ENCODE measurements at places on chromosomes 1 and 21.

DNA sequence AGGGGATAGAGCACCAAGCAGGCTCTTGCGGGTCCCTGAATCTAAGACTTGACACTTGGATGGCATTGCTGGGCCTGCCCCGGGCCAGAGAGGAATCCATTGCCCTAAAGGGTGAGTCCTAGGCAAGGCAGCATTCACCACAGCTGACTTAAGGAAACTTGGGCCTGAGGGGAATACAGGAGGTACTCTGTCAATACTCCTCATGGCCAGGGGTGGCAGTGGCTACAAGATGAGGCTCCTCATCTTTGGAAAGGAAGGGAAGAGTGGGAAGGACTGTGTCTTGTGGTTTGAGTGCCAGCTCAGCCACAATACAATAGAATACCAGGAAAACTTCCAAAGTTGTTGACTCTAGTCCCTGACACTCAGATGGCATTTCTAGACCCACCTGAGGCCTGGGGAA lies 5.1 kb downstream of the KRTAP22-1 start:
- DNase-seq: no peak

DNA sequence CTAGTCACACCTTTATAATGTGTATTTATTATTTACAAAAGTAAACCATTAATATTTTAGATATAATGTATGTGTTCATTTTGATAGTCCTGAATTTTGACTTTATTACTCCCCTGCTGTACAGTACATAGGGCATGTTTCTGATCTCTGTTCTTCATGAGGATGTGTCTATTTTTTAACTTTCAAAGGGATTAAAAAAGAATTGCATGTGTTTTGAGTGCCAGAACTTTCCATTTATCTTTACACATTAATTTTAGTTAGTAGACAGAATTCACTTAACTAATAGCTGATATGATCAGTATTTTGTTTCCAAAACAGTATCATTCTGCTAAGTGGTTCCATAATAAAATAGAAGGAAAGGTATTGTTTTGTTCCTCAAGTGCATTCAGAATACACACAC lies 3.1 kb downstream of the PBX1 start:
- DNase-seq: no peak

- DNase-seq: no peak
Observed at GRCh38 chr1:212500983-212501382, 68.3 kb downstream of the NENF start.

DNA sequence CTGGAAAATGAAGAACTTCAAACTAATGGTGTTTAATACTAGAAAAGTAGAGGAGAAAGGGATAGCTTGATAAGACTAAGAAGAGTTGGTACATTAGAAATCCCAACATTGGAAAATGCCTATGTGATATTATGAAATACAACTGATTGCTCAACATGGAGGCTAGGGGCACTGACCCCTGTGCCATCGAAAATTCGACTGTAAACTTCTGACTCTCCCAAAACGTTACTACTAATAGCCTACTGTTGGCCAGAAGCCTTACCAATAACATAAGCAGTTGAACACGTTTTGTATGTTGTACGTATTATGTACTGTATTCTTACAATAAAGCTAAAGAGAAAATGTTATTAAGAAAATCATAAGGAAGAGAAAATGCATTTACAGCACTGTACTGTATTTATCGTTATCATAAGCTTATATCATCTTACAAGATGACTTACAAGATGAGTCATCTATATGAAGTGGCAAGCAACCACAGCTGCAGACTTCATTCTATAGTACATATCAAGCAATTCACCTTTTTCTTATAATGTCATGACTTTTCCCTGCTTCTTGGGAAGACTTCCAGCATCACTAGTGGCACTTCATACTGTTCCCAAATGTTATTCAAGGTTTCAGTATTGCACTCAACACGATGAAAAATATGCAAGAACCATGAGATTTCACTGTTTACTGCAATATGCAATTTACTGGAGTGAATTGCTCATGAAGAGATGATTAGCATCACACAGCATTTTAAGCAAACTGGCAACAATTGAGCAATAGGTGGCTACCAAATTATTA lies 12.9 kb upstream of the CTSK start:
- DNase-seq: no peak

DNA sequence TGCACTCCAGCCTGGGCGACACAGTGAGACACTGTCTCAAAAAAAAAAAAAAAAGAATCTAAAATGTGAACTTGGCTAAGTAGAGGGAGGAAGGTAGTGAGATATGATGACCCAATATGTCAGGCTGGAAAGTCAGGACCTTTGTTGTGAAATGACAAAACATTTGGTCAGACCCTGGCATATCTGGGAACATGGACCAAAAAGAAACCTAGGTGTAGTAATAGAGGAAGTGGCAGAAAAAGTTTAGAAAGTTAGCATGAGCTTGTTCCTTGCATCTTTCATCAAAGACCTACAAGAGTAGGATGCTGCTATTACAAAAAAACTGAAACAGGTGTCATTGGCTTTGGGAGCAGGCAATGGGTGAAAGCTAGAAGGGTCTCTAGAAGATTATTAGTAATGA lies 7.3 kb upstream of the S100A3 start:
- DNase-seq: no peak

DNA sequence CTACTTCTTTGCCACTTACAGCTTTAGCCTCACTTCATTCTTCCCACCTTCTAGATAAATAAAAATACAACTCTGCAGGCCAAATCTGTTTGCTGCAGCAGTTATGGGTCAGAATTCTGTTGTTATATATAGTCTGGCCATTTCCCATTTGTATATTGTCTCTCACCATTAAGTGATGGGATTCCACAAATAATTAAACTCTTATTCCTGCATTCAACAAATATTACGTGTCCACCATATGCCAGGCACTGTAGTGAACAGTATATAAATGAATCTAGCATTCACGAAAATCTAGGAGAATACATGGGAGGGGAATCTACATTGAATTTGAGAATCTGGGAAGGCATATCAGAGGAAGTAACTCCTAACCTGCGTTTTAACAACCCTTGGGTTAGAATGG lies 5.7 kb upstream of the GLRX2 start:
- no peak for DNase-seq

GRCh38 chr1:160776178-160776577 lies 19.8 kb upstream of the LY9 start:
- DNase-seq: no peak

- no peak for DNase-seq
Observed at GRCh38 chr1:14757286-14757625, 158.8 kb downstream of the KAZN start.

DNA sequence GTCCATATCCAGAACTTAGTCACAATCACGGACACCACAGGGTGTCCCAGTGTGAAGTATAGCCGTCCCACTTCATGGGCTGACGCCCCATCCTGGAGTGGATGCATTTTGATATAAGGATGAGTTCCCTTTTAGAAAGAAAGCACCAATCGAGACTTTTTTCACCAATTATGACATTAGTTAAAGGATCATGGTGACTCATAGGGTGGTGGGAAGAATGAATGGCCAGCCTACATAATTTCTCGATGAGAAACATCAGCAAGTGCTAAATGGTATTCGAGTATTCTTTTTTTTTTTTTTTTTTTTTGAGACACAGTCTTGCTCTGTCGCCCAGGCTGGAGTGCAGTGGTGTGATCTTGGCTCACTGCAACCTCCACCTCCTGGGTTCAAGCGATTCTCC lies 38.5 kb upstream of the USP1 start:
- no peak for DNase-seq

- no peak for DNase-seq
Observed at GRCh38 chr1:14323568-14324247, 274.8 kb upstream of the KAZN start.

GRCh38 chr1:9375912-9376311 lies 83.2 kb downstream of the SPSB1 start:
- DNase-seq: no peak

DNA sequence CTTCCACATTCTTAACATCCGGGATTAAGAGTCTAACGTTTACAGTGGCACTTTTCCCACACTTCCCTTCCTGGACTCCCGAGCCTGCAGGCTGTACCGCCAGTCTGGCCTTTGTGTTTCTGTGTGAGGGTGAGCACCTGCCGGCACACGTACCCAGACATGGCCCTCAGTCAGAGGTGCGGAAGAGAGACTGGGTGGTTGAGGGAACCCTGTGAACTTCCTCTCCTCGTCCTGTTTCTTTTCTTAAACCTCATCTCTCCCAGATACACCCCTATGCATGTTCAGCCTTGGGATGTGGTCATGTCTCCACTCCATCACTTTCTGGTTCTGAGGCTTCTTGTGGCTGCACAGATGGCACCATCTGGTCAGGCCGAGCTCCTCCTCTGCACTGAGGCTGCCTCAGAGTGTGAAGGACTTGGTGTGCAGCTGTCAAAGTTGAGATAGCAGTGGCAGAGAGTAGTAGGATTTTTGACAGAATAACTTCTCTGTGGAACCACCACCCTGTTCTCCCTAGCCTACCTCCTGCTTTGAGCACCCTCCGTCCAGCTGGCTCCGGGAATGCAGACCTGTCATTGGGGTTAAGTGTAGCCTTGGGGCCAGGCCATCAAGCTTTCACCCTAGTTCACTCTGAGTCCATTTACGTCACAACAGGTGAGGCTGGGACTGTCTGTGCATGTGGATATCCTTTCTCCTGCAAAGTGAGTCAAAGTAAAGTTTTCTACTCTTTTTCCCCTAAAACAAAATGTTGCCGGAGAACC lies 31.4 kb downstream of the VASH2 start:
- no peak for DNase-seq

GRCh38 chr1:100360790-100361510 lies 8.6 kb downstream of the CDC14A start:
- DNase-seq: no peak

GRCh38 chr1:118115567-118116295 lies 69.3 kb downstream of the SPAG17 start:
- no peak for DNase-seq

DNA sequence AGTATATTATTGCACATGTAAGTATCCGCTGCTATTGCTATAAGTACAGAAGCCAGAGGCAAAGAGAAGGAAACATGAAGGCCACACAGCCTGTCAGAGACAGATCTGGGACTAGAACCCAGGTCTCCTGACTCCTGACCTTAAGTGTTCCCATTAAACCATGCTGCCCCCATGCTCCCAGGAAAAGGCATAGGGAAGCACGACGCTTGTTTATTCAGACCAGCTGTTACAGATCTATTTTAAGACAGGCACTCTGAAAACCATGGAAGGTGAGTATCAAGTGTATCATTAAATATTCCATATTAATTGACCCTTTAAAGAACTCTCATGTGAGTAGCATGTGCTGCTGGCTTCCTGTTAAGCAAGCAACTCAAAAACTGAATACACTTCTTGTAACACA lies 11.4 kb downstream of the VAV3 start:
- no peak for DNase-seq

DNA sequence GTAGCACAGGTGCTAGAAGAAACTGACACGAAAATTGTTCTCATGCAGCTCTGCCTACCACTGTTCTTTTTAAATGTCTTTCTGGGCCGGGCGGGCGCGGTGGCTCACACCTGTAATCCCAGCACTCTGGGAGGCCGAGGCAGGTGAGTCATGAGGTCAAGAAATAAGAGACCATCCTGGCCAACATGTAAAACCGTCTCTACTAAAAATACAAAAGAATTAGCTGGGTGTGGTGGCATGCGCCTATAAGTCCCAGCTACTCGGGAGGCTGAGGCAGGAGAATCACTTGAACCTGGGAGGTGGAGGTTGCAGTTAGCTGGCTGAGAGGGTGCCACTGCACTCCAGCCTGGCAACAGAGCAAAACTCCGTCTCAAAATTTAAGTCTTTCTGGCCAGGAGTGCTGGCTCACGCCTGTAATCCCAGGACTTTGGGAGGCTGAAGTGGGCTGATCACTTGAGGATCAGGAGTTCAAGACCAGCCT lies 947 bp upstream of the RIT1 start:
- no peak for DNase-seq

DNA sequence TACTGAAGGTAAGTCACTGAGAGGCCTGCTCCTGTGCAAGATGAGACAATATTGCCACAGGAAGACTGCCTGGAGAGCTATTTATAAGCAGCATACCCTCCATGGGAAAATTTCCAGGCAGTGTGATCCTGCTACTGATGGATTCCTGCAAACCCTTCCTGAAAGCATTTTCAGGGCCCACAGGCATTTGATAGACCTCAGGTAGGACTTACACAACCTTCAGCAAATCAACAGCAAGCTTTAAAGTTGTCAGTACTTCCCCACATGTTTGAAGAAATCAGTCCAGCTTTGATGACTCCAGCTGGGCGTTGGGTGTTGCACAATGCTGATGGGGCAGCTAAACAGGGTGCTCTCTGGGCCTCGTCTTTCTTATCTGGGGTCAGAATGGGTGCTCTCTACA lies 108.8 kb downstream of the PLXNA2 start:
- no peak for DNase-seq

GRCh38 chr1:86062453-86062852 lies 94.1 kb downstream of the COL24A1 start:
- DNase-seq: no peak

DNA sequence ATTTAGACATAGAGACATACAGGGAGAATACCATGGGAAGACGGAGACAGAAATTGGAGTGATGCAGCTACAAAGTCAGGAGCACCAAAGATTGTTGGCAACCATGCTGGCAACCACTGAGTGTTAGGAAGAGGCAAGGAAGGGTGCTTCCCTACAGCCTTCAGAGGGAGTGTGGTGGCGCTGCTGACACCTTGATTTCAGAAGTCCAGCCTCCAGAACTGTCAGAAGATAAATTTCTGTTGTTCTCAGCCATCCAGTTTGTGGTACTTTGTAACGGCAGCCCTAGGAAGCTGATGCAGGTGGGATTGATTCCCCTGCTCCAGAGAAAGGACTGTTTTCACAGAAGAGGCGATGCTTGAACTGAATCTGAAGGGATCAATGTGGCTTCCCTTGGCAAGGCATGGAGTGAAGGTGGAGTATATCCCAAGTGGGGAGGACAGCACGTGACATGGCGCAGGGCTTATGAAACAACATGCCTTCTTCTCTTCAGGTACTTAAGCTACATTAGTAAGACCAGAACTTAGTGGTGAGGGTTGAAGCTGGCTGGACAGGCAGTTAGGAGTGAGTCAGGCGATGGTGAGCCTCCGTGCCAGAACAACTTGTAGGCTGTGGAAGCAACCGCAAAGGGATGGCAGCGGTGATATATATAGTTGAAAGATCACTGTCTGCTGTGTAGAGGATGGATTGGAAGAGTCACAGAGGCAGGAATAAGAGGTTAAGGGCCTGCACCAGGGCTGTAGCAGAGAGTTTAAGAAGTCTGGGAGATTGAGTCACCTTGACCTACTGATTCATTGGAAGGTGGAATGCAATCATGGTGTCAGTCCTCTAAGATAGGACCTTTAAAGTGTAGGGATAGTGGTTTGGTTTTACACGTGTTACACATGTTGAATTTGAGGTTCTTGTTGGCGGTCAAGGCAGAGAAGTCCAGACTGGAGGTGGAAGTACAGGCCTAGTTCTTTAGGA lies 2.1 kb downstream of the LEPR start:
- DNase-seq: no peak

DNA sequence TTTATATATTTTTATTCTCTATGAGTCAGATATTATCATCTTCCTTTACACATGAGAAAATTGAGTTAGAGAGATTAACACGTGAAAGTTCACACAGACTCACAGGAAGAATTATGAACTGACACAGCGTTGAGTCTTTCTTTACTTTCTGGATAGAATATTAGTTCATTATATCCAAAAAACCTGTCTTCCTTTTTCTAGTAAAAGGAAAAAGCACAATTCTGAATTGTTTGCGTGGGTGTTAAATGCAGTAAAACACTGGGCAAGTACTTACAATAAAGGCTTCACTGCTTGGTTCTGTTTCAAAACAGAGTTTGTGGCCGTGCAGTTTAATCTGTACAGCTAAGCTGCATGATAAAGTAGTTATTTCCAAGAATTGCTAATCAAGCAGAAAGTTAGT lies 10.8 kb downstream of the MAGI3 start:
- no peak for DNase-seq

GRCh38 chr1:232968965-232969364 lies 18.6 kb downstream of the NTPCR start:
- DNase-seq: no peak

Data from NCI-H526 (cell line).